ENCODE measurements at places on chromosomes 3 and 15.

DNA sequence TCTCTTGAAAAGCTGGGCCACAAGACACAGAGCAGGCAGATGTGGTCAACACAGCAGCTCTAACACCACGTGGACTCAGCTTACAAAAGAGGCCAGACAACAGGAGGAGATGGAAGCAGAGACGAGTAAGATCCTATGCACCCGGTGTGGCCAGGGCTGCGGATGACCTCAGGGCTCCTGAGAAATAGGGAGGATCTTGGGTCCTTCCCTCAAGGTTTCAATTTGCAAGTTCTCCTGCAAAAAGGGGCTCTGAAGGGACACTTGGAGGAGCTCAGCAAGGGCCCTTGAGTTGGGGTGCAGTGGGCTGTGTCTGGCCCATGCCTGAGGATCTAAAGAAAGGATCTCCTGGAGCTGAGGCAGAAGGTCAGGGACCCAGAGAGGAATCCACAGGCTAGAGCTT lies 249.5 kb upstream of the IGF1R start:
- DNase-seq: no peak

DNA sequence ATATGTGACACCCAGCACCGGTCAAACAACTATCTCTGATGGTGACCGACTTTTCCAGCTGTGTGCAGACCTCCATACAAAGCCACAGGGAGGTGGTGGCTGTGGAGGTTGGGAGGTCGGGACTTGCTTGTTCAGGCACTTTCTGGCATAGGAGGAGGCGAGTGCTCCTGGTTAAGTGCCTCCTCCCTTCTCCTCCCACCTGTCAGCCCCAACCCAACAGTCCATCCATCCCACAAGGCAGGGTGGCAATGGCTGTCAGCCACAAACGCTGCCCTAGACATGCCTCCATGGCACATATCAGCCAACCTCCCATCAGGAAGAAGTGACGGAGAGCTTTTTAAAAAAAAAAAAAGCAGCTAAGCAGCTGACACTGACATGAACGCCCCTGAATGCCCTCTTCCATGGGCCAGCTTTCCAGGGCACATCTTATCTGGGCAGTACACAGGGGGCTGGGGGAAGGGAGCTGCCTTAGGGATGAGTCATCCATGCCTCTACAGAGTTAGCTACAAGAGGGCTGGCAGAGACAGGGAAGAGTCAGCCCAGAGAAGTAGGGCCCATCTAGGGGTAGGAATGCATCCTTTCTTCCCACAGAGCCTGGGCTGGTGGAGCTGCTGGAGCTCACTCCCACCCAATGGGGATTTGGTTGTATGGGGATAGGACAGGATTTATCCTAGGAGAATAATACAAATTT lies 41.2 kb downstream of the CCDC12 start:
- DNase-seq: no peak

- no peak for DNase-seq
These were observed 595.8 kb upstream of the NR2F2 start for GRCh38 chr15:95734422-95735316.

- DNase-seq: no peak
These were observed 118.1 kb downstream of the C3orf38 start for GRCh38 chr3:88267847-88268246.

DNA sequence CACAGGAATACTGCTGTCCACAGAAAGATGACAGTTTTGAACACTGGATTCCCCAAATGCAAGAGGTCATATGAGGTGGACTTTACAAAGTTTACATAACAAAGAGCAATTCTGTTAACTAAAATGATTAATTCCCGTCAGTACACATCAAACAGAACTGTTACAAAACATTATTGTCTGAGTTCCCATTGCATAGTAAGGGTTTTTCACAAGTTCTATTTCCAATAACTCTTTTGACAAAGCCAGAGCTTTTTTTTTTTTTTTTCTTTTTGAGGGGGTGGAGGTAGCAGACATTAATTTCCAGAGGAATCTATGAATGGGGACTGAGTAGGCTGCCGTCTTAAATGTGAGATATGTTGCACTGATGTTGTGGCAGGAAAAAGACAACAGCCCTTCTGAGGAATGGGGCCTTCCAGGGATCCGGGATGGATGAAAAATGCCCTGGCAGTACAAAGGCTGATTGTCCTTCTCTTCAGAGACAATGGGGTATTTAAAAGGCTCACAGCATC lies 178.1 kb upstream of the KBTBD8 start:
- DNase-seq: no peak

- no peak for DNase-seq
These were observed 74.9 kb downstream of the PIK3R4 start for GRCh38 chr3:130671545-130672312.

DNA sequence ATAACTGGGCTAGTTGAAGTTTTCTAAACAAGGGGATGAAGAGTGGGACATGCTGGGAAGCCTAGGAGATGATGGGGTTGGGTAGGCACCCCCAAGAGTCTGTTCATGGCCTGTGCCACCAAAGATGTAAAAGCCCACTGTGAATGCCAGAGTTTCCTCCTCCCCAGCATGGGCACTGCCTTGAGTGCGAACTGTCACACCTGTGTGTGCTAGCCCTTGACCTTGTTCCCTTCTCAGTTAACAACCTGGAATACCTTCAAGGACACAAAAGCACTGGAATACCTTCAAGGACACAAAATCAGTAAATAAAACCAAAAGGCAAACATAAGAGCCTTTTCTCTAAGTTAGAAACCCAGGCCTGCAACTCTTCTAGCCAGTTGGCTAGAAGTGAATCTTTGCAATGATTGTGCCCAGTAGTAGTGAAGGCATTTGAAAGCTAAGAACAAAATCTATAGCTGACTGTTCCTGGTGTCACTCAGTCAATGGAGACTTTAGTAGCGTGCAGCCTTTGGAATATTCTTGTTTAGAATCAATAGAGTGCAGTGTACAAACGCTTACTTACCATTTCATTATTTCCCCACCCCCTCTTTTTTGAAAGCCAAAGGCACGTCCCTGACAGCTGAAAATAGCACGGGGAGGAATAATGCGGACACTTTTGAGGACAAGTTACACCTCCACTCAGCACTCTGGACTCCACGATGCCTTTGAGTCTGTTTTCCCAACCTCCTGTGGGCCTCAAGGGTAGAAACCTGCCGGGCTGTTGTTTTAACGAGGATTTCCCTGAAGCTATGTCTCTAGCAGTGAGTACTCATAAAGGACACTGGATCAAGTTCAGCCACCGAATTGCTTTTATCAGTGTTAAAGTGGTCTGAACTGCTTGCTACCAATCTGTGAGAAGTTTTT lies 24.2 kb downstream of the PSMD6 start:
- no peak for DNase-seq

DNA sequence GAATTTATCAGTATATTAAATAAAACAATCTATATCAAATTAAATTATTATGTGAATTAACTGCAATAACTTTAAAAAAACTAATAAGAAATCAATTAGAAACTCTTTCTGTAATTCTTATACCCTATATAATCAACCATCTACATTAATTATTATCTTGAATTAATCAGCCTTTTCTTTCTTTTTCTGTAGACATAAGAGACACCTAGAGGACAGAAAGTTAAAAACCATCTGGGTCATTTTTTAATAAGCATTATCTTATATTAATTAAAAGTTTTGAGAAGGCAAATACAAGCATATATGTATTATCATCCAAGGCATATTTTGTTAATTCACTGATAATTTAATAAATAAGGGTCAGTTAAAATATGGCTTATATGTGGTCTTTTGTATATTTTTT lies 24.2 kb upstream of the SLC25A26 start:
- no peak for DNase-seq

DNA sequence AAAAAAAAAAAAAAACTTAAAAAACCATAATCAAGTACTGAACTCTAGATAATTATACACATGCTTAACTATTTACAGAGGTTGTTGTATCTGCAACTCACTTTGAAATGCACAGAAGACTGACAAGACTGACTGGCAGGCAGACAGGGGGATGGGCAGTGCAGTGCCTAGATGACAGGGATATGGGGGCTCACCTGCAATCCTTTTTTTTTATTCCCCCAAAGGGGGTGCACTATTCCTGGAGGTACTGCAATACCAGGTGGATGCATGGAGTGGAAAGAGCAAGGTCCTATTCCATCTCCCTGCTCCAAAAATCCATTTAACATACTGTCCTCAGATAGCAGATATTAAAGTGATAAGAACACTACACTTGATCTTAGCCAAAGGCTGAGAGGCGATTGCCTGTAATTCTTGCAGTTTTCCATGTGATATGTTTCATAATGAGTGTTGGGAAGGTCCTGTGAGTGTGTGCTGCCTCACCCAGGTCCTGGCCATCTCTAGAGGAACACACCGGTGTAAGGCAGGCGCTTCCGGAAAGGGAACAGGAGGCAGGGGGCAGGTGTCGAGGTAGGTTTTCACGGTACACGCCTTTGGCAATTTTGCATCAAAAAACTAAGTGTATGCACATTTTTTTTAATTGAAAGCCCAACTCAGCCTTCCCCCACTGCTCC lies 22.7 kb downstream of the SEC61A1 start:
- DNase-seq: no peak

DNA sequence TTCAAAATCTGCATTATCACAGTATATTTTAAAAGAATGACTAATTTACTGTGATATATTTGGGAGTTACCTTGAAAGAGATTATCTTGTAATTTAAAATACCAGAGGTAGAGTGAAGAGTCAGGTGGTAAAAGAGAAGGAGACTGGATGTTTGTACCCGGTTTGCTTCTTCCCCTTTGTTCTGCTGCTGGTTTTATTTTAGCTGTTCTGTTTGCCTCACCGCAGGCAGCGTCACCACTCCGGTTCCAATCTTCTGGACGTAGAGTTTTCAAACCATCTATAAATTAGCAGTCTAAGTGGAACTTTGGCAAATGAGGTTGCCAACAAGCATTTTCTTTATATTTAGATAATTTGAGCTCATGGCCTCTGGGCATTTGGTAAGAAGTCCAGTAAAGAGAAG lies 38.2 kb downstream of the PPARG start:
- DNase-seq: no peak

GRCh38 chr15:55549305-55549704 lies 38.8 kb downstream of the PYGO1 start:
- no peak for DNase-seq

All from GM13976 (cell line).